Left ventricle myocardium inferior (tissue), 1 donor: ENCODE measurements at places on chromosomes 12 and 14.

- no peak for DNase-seq
Measured at GRCh38 chr14:34120185-34120977, 169.5 kb upstream of the EGLN3 start.

GRCh38 chr12:4269279-4269991 lies 4.1 kb upstream of the CCND2 start:
- peak; percentile 86 for DNase-seq

GRCh38 chr14:99244941-99245563 lies 26.9 kb downstream of the BCL11B start:
- no peak for DNase-seq

GRCh38 chr12:107493666-107494065 lies 191.9 kb upstream of the PWP1 start:
- DNase-seq, result no peak

DNA sequence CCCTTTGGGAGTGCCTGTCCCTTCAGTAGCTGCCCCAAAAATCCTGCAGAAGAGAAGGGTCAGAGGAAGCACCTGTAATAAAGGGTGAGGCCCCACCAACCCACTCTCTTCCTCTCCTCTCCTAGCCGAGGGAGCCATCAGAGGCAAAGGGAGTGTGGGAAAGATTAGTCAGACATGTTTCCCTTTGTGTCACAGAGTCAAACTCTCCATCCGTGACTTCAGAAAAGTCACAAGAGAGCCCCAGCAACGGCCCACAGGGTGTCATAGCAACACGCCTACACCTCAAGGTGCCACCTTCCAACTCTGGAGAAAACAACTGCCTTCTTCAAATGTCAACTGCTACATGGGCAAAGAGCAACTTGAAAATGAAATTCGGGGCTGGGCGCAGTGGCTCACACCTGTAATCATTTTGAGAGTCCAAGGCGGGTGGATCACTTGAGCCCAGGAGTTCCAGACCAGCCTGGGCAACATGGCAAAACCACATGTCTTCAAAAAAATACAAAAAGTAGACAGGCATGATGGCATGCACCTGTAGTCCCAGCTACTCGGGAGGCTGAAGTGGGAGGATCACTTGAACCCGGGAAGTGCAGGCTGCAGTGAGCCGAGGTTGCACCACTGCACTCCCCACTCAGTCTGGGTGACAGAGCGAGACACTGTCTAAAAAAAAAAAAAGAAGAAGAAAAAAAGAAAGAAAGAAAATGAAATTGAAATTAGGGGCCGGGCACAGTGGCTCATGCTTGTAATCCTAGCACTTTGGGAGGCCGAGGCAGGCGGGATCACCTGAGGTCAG lies 17.7 kb upstream of the CD27 start:
- no peak for DNase-seq

DNA sequence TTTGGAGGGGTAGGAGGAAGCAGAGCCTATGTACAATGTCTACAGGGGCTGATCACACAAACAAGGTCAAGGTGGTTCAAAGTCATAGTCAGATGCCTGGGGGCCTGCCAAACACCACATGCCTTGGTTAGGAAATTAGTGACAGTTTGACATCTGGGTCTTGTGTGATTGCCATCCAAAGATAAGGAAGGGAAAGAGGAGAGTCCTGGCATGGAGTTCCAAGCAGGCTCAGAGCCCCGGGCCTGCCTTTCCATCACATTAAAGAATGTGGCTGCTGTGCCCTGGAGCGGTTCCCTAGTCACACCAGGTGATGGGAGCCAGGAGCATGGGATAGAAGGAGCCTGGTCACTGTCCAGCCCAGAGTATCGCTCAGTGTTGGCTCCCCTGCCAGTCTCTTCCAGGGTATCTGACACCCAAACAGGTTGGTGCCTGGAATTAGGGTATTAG lies 53.6 kb upstream of the BCL2L14 start:
- DNase-seq, result peak; percentile 36

- no peak for DNase-seq
Measured at GRCh38 chr12:41903014-41903708, 241.5 kb downstream of the GXYLT1 start.

- no peak for DNase-seq
Measured at GRCh38 chr12:116133636-116134214, 143.8 kb downstream of the MED13L start.

GRCh38 chr12:56616244-56616643 lies 13.9 kb downstream of the BAZ2A start:
- DNase-seq, result no peak

DNA sequence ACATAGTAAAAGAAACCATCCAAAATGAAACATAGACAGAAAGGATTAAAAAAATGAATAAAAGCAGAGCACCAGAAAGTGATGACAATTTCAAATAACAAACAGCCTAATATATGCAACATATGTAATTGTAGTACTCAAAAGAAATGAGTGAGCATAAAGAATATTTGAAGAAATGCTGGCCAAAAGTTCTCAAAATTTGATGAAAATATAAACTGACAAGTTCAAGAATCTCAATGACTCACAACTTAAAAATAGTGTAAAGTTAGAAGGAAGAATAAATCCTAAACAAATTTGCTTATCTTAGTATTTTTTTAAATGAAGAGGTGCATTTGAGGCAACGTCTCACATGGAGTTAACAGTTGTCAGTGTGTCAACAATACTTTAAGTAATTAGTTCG lies 498.9 kb downstream of the SLC6A15 start:
- DNase-seq, result no peak

- no peak for DNase-seq
Measured at GRCh38 chr14:67572608-67573007, 27.5 kb downstream of the PIGH start.

- no peak for DNase-seq
Measured at GRCh38 chr14:46256381-46256780, 395.2 kb downstream of the RPL10L start.

DNA sequence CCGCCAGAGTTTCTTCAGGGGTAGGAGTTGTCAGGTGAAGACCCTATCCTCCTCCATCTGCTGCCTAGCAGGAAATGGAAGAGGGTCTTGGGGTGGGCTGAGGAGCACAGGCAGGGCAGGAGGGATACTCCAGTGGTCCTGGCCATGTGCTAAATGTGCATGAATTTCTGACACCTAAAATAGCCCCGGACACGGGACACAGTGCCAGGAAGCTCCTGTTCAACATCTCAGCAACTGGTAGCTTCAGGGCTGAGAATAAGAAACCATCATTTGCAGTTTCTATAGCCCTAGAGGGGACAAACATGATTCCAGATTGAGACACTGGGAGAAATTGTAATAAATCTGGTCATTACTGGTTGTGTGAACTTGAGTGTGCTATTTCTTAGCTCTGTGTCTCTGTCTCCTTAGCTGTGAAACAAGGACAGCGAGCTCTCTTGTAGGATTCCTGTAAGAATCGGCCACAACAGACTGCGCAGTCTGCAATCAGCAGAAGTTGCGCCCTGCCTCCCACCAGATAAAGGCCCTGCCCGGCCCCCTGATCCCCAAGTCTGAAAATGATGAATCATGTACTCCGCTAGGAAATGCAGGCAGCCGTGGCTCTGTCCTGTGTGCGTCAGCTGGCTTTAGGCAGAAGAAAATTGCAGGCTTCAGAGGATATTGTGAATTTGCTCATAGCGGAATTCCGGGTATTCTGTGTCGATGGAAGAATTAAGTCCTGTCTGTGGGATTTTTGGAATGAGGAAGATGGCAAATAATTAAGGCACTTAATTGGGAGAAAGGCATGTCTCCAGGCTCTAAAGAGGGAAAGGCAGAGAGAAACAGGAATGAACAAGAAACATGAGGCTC lies 35.2 kb upstream of the MEG3 start:
- no peak for DNase-seq

GRCh38 chr12:96876966-96877365 lies 30.1 kb upstream of the NEDD1 start:
- no peak for DNase-seq

DNA sequence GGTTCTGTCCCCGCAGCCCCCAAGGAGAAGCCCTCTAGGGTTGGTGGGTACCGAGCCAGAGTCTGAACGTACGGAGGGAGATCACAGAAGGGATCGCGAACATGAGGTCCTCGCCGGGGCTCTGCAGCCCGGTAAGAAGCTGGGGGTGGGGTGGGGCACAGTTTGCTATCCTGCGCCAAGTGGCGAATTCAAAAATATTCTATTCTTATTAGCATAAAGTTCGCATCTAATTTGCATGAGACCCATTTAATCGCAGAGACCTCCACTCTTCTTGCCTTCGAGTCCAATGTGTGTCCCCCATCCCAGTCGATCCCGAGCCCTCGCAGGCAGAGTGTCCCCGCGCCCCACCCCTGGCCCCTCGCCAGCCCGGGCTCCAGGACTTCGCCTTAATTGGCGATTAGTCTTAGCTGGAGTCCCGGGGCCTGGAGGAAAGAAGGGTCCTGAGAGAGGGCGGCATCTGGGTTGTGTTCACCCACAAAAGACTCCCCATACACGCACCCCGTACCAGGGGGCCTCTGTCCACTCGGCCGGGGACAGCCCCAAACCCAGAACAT lies 604 bp upstream of the ARHGEF25 start:
- DNase-seq, result peak; percentile 75

- peak; percentile 56 for DNase-seq
Measured at GRCh38 chr12:49233842-49234526, 30.9 kb upstream of the TUBA1C start.

- no peak for DNase-seq
Measured at GRCh38 chr12:38291160-38291559, 25.4 kb upstream of the ALG10B start.

DNA sequence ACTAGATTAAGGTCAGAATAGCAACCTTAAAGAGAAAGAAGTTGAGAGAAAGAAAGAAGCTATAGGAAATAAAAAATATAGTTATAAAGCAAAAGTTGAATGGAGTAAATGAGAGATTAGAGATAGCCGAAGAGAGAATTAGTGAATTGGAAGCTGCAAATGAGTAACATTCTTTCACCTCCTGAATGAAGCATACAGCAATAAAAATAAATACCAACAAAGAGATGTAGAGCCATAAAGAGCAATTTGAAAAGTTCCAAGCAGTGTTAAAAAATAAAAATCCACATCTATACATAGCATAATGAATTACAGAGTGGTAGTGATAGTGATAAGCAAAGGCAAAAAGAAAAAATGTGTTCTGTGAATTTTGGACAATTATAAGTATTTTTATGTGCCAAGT lies 177.9 kb downstream of the VRK1 start:
- DNase-seq, result no peak

GRCh38 chr14:91920526-91920925 lies 27.0 kb downstream of the FBLN5 start:
- DNase-seq, result no peak

DNA sequence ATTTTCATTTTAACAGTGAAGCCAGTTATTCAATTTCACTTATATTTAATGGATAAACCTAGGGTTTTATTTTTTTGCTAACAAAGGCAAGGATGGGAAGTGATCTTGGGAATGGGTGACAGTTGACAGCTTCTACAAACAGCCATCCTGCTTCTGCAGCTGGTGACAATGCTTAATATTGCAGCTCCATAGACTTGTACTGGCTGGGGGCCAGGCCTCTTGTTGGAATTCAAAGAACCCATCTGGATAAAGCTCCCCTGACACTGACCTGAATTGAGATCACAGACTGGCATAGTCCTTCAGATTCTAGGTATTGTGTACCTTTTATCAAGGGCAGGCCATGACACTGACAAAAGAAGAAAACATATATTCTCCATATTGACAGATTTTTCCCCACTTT lies 664.6 kb upstream of the FOXG1 start:
- no peak for DNase-seq

DNA sequence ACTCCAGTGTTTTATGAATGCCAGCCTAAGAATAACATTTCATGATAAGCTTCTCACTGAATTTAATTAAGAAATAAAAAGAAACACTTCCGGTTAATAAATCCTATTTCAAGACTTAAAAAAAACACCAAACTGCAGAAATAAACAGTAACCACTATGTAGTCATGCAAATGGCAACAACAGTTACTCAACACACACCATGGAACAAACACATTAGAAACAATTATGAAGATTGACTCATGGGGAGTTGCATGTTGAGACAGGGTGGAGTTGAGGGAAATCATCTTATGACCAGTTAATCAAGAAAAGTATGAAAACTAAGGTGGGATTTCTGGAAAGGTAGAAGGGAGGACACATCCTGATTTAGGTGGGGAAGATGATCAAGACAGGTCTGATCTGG lies 52.7 kb downstream of the PLBD1 start:
- DNase-seq, result no peak

DNA sequence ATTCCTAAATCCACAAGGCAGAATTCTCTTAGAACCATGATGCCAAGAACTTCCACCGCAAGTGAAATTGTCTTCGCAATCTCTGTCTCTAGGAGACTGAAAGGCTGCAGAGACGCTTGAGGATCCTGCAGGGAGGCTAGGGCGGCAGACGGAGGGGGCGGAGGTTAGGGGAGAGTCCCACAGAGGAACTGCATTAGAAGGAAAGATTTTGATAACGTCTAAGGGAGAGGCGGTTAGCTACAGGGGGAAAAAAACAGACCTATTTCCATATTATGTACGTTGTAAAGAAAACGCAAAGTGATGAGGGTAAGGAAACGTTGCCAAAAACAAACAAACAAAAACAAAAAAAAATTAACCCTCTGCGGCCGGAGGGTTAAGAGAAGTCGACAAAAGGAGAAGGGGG lies 595 bp downstream of the KLHL28 start:
- DNase-seq, result peak; percentile 54

DNA sequence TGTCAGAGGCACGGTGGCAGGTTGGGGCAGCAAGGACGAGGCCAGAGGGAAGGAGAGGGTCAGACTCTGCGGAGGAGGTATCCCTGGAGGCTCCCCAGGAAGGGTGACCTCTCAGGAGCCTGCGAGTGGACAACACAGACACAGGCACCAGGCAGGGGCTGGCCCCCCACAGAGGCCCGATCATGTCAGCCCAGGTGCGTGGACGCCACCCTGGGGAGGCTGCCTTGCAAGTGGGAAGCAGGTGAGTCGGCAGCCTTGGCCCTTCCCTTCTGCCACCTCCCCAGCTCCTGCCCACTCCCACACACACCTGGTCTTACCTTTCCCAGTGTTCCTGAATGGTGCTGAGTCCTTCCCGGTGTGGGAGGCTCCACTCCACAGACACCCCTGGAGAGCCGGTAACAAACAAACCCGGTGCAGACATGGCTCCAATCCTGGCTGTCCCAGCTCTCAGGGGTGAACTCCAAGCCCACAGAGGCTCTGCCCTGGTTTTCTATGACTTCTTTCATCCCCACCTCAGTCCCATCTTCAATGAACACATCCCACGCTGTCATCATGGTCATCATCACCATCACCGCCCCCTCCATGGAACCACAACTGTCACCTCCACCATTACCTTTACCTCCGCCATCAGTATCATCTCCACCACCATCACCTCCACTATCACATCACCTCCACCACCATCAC lies 5.2 kb downstream of the ZBTB42 start:
- DNase-seq, result no peak

GRCh38 chr12:56154246-56154771 lies 1.9 kb downstream of the MYL6B start:
- no peak for DNase-seq
